Right forelimb (tissue), 1 donor: ENCODE measurements at places on chromosomes 16 and 17.

- DNase-seq = no peak
These were observed 306.0 kb upstream of the RBFOX1 start for GRCh38 chr16:7026639-7027038.

DNA sequence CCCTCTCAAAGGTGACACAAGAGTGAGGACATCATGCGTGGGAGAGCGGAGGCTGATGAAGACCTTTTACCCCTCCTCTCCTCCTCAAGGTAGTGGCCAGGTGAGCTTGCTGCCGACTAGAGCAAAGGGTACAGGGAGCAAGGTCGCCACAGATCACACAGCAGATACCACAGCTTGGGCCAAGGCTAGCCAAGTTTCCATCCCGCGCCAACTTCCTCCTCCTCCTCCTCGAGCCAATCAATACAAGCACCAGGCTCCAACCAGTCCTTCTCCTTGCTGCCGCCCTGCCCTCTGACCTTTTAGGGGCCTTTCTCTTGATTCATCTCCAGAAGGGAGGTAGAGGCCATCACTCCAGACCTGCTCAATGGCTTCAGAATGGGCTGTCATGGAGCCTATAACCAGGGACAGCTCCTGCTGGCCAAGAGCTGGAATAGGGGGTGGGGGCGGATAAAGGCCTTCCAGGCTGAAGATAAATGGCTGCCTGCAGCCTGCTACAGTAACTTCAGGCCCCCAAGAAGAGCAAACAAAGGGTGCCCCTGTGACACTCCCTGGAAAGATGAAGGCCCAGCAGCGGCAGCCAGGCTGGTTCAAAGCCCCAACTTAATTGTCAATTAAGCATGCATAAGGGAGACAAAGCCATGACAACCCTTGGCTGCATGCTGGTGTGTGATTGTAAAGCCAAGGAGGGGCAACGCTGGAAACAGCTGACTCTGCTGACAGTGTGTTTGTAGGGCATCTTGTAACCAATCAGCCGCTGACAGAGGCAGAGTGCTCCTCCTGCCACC lies 17.8 kb downstream of the HNF1B start:
- DNase-seq = no peak

DNA sequence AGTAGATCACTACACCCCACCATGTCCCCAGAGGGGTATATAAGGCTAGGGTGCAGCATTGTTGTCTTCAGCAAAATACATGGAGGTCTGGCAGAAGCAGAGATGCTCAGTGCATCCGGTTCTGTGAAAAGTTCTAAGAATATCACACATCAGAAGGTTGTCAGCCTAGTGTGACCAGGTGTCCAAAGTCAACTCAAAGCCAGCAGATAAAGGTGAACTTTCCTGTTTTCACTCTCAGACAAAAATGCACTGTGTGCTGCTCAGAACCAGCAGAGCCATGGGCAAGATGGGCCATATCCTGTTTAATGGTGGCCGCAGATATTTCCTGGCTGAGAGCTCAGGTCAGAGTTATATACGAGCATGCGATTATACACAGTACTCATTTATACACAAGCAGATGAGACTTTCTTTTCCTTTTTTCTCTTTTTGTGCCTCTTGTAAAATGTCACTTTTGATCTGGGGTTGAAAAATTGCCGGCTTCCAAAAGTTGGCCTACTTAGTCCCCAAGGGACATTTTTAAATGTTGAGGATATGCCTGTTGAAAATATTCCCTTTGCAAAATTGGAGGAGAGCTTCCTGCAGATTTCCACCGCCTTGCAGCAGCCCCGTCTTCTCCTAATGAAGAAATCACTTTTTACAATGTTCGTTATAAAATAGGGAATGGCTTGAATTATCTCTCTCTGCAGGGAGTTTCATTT lies 425.6 kb upstream of the SALL1 start:
- DNase-seq = no peak

GRCh38 chr16:10641555-10641952 lies 53.2 kb downstream of the TEKT5 start:
- DNase-seq = no peak

DNA sequence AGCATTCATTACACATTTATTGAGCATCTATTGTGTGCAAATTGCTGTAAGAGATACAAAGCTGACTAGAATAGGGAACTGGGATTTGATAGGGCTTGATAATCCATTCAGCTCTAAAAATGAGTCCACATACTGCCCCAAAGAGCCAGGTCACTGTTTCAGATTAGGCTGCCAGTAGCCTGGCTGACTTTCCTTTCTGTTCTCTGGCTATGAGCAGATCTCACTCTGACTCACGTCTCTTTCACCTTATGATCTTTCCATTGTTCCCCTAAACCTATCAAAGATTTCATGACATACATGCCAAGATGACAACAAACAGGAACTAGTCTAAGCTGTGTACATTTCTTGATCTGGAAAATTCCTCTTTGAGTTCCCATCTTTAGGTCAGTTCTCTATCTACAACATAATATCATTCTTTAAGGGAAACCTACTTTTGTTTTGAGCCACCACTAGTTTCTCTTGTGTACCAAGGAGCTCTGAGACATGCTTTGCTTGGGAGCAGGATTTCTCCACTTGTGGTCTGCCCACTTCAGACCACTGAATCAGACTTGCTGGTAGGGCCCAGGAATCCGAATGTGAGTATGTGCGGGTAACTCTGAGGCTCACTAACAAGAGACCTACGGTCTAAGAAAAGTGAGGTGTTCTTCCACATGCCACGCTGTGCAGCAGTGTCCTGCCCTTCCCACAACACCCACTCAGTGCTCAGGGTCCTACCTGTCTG lies 40.9 kb upstream of the ICAM2 start:
- no peak for DNase-seq

- no peak for DNase-seq
These were observed at the start of gene LGALS9 for GRCh38 chr17:27630607-27631410. Gene LGALS9, plus strand, starts transcription at chr17:27631188. Its CDS starts 78 bp downstream, at chr17:27631266.

DNA sequence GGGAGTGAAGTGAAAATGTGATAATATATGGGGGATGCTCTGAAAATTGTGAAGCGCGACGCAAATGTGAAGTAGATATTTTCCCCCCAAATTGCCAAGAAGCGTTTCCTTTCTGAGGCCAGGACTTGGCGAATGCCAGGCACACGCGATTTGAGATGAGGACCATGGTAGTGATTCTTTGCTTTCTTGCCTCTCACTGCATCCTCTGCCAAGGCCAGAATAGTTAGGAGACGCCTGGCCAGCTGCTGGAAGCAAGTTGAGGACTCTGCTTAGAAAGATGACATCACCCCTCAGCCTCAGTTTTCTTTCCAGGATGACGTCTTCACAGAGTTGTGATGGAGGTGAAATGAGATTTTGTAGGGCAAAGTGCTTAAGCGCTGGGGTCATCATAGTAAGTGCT lies 25.9 kb downstream of the PIPOX start:
- DNase-seq = no peak

GRCh38 chr16:23699100-23699499 lies 13.9 kb downstream of the ERN2 start:
- DNase-seq = no peak

GRCh38 chr17:2241823-2242222 lies 61.8 kb downstream of the SMG6 start:
- no peak for DNase-seq

DNA sequence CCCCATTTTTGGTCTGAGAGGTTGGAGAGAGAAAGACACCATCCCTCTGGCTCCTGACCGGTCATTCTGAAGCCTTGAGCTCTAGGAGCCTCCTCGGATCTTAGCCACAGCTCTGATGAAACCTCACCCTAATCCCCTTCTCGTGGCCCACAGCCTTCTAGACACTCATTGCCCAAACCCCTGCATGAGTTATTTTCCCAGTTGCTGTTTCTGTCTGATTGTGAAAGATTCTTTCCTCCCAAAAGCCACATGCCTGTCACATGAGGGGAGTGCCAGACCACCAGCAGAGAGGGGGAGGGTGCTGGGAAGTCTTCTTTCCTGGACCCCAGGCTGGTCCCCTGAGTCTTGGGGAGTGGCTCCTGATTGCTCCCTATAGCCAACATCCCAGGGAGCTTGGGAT lies 17.6 kb upstream of the ABR start:
- DNase-seq = no peak

DNA sequence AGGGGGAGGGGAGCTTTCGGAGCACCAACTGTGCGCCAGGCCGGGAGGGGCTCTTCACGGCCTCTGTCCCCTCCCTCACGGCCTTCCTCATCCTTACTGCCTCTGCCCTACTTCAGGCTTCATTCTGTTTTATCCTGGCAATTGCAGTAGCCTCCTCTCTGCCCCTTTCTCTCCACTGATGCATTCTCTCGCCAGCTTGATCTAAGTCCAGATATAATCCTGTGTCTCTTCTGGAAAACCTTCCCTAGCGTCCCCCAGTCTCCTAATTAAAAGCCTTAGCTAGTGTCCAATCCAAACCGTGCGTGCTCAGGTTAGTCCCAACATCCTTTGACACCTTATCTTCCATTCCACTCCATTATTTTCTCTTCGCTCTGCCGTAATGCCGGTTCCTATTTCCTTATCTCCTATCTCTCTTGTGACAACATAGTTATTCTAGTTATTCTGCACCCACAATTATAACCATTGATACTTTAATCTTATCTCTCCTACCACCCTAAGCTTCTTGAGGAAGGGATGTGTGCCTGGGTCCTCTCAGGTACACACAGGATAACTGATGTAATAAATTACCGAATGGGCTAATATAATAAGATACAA lies 869 bp downstream of the ZNF48 start:
- DNase-seq = no peak

DNA sequence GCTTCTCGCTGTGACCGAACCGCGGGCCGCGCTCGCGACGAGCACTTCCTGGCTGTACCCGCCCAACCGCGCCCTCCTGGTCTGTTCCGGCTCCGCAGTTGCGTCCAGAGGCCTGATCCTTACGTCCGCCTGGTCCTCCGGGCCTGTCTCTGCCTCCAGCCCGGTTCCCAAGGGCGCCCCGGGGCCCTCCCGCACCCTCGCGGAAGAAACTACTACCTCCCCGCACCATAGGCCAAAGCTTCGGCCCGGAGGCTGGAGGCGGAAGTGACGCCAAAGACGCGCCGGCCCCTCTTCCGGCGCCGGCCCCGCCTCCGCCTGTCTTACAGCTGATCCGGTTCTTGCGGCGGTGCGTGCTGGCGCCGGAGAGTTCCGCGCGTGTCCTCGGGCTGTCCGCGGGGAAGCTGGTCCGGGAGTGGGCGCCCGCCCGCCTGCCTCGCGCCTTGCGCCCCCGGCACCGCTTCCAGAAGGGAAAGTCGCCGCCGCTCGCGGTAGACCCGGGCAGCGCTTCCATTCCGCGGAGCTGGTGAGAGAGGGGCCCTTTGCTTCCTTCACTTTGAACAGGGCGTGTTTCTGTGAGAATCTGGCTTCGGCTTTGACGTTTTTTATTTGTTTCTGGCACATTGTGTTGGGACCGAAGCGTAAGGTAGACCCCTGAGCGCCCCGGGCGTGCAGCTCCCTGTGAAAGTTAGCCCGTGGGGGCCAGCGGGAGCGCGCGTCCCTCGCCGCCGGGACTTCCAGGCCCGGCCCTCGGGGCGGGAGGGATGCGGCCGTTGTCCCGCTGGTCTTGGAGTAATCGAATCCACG lies at the start of gene ZNF778:
Gene ZNF778, plus strand, starts transcription at position 316 of the 804 bp plus-strand sequence. CDS start 3,425 bp downstream, outside the sequence.
- DNase-seq = peak; percentile 91

DNA sequence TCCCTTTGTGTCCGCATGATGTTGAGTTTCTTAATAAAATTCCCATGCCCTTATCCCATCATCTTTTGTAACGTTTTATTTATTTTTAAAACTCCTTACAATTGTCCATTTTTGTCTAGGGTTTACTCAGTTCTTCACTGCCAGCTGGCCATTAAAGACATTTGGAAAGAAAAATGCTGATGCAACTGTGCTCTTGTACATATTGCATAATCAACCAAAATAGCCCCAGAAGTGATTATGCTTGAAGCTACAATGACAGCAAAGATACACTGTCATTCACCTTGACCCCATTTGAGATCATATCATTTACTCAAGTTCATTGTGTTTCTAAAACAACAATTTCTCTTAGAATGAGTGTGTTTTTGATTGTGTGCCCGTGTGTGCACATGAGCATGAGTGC lies 1074.6 kb upstream of the RBFOX1 start:
- DNase-seq = no peak

DNA sequence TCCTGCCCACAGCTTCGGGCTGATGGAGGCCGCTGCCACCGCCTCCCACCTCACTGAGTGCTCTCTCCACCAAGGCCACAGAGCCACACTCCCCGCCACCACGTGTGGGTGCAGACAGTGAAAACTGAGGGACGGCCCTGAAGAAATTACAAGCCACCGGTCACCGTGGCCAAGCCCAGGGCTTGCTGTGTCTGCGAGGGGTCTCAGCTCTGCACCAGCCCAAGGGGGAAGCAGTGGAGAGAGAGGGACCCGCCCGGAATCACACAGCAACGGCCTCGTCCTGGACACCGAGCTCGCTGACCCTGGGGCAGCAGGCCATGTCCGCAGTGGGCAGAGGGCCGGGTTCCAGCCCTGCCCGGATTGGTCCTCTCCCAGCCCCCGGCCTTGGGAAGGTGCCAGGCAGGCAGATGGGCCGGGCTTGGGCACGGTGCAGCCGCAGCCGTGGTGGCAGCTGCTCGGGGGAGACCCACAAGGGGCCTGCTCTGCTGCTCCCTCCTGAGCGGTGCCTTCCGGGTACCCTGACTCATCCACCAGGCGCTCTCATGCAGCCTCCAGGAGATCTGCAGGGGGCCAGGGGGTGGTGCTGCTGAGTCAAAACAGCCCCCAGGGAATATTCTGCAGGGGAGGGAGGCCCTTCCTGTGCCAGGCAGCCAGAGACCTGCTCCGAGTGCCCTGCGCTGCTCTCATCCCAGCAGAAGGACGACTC lies 52.0 kb downstream of the CBFA2T3 start:
- no peak for DNase-seq

- no peak for DNase-seq
These were observed 9.4 kb downstream of the TBX4 start for GRCh38 chr17:61461586-61461966.

GRCh38 chr17:15966183-15966878 lies 21.4 kb downstream of the ADORA2B start:
- DNase-seq = no peak

- DNase-seq = no peak
These were observed 38.7 kb downstream of the TMEM114 start for GRCh38 chr16:8551388-8552332.

DNA sequence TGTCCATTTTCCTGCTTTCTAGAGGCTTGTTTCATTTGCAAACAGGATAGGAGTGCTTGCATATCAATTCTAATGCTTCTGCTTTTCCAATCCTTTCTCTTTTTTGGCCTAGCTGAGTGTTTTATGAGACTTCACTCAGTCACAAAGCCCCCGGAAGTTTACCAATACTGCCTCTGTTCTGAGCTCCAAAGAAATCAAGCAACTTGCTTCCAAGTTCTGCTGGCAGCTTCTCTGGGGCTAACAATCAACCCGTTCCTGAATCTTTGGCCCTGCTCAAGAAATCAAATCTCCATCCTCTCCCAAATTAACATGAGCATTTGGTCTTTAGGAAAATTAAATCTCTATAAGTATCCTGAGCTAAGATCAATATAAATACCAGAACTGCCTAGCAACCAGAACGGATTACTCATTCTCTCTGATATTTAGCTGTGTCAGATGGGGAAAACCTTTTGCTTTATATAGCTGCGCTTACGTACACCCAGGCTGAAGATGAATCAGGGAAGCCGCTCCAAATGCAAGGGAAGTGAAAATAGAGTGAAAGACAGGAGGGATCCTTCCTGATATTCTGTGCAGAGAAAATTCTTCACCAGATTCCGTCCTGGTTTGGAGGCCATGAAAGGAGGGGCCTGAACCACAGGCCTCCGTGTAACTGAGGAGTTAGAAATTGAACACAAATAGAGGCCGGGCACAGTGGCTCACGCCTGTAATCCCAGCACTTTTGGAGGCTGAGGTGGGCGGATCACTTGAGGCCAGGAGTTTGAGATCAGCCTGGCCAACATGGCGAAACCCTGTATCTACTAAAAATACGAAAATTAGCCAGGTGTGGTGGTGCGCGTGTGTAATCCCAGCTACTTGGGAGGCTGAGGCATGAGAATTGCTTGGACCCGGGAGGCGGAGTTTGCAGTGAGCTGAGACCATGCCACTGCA lies 23.3 kb upstream of the GRB2 start:
- peak; percentile 58 for DNase-seq
